ENCODE measurements at places on chromosomes 6 and 20.

DNA sequence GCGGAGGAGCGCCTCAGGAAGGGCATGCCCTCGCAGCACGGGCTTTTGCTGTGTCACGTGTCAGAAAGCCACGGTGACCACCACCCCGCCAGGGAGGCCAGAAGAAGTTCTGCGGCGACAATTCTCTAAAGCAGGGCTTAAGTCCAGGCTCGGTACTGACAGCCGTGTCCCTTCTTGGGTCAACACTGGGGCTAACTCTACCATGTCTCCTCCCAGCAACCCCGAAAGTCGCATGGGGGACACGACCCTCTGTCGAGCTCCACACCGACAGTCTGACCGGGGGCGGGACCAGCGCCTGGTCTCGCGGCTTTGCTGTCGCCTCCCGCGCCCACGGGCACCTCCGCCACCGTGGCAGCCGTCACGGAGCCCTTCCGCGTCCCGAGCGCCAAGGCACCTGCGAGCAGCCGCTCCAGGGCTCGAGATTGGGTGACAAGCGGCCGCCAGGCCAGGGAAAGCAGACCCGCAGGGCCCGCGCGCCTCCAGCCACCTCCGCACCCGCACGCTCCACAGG is 534 bp downstream of the NANP start:
- no peak for DNase-seq

DNA sequence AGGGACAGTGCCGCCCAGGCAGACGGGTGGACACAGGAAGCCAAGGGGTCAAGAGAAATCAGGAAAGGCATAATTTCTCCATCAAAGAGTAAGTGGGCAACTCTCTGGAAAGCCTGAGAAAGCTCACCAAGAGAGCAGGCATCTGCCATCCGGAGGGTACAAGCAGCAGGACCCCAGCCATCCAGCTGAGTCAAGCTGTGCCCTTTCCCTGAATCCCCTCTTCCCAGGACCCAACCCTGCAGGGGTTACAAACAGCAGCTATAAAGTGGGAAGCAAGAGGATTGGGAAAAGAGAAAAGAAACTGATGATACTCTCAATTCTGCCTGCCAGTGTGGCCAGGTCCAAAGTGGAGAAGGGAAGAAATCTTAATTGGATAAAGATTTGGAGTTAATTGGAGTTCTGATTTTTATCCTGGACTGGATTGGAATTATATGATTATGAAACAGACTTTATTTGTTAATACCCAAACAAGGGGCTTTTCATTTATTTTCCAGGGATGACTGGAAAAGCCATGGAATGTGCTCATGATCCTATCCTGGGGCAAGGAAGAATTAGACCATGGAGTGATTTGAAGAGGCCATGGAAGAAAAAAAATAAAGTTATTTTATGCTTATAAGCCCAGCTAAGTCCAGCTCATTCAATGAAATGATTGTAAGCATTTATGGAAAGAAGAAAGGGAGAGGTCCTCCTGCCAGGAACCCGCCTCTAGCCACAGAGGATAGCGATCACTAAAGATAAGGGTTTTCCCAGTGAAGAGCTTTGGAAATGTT is 34.9 kb downstream of the NHLRC1 start:
- DNase-seq, result no peak

GRCh38 chr6:158762787-158763433 is 56.3 kb downstream of the EZR start:
- no peak for DNase-seq

GRCh38 chr6:20746024-20746423 is 211.8 kb downstream of the CDKAL1 start:
- no peak for DNase-seq

DNA sequence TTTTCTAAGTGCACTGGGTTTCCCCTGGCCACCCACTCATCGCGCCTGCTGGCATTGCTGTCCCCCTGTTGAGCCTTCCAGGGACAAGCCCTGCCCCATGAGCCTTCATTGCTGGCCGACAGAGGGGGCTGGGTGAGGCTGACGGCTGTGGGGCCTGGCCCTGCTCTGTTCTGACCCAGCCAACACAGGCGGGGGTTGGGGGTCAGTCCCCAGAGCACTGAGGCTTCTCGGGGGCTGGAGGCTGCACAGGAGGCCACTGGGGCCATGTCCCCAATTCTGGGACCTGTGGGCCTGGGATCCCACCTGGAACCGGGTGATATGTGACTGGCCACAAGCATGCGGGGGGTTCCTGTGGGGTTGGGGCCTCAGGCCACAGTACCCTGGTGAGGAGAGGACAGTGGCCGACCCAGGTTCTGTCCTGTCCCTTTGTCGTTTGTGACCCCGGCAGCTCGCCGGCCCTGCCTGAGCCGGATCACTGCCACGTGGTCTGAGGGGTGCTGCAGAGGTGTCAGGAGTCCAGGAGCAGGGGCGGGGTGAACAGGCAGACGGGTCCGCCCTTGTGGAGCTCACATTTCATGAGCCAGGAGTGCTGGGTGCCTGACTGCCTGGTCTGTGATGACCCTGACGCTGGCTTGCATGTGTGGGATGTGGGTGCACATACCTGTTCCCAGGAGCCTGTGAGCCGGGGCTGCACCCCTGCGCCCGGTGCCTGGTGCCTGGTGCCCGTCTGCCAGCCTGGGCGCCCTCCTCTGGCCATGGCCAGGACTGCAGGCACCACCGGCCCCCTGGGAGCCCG is 2.1 kb upstream of the COL20A1 start:
- DNase-seq, result no peak

DNA sequence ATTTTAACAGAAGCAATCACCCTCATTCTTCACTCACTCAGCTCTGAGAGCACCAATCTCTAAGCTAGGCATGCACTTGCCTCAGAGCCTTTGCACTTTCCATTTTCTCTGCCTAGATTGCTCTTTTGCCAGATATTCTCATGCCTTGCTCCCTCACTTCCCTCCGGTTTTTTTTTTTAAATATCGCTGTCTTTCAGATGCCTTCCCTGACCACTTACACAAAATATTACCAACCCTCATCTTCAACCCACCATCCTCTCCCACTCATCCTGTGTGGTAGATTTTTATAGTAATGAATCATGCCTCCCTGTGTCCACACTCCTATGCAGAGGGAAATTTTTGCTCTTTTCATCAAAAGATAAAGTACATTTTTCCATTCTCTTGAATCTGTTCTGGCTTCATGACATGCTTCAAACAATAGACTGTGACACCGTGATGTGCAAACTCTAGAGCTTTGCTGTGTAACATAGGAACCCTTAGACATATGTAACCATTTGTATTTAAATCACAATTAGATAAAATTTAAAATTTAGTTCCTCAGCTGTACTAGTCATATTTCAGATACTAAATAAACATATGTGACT is 437.1 kb downstream of the UTRN start:
- DNase-seq, result no peak

DNA sequence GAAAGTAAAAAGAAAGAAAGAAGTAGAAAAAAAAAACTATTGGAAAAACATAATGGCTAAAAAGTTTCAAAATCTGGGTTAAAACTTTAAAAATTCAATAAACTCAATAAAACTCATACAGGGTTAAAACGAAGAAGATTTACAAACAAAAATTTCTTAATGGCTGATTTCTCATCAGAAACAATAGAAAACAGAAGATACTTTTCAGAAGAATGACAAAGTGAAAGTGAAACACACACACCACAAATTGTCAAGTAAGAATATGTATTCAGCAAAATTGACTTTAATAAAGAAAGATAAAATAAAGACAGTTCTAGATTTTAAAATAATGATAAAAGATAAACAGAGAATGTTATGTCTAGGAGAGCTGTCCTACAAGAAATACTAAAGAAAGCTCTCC is 618.9 kb upstream of the GJE1 start:
- no peak for DNase-seq

DNA sequence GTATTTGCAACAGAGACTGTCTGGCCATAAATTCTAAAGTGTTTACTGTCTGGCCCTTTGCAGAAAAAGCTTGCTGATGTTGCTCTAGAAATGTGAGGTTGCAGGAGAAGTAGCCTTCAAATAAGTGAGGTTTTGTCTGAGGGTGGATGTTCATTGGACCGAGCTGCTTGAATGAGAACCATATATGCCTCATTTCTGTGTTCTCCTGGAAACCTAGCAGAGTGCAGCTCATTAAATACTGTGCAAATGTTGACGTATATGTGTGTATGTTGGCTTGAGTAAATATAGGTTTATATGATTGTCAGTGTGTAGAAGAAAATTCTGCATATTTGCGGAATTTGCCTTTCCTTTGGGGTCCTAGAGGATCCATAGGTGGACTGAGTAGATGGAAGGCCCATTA is 39.0 kb downstream of the CHMP4B start:
- no peak for DNase-seq

GRCh38 chr20:15498926-15499325 is 1074.3 kb downstream of the KIF16B start:
- no peak for DNase-seq

GRCh38 chr20:51462566-51463276 is 79.8 kb downstream of the NFATC2 start:
- no peak for DNase-seq

DNA sequence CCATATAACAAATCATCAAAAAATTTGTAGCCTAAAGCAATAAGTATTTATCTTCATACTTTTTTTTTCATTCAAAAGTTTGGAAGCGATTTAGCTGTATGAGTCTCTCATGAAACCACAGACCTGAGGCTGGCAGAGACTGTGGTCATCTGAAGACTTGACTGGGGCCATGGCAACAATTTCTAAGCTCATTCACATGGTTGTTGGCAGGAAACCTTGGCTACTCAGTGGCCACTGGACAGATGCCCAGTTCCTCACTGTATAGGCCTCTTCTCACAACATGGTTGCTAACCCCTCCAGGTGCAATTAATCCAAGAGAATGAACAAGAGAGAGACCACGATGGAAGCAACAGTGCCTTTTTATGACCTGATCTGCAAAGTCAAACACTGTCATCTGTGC is 235.9 kb downstream of the BTBD3 start:
- no peak for DNase-seq

- DNase-seq, result no peak
Measured at GRCh38 chr20:8255945-8256632, 124.0 kb downstream of the PLCB1 start.

DNA sequence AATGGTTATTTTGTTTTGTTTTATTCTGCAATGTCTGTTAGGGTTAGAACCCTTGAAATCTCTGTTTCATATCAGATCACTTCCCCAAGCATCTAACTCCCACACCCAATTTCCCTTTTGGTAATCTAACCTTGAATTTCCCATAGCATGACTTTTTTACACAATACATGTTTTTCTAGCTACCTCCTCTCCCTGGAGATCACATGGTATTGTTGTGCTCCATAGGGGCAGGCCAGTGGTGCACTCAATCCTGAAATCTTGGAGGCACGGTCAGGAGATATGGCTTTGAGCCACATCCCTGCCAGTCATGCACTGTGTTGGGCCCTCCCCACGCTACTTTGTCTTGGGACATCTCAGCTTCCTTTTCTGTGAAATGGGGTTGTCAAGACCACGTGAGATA is 36.7 kb upstream of the NNAT start:
- no peak for DNase-seq

GRCh38 chr6:87558446-87558845 is 31.3 kb downstream of the RARS2 start:
- no peak for DNase-seq

DNA sequence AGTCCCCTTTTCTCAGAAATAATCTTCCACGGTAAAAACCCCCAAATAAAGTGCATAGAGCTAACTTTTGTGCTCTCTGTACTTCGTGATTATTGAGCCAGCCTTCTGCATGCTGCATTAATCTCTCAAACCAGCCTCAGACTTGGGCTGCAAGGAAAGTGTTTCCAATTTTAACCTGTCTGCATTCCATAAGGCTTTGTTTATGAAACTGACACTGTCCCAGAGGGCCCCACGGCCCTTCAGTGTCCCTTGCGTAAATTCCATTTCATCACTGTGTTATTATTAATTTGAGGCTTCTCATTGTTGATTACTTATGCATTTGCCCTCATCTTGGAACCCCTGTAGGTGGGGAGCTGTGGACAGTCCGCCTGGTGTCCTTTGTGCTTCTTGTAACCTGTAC is 15.6 kb upstream of the SNRPB2 start:
- no peak for DNase-seq

GRCh38 chr6:134821397-134821796 is 128.5 kb downstream of the ALDH8A1 start:
- DNase-seq, result no peak

DNA sequence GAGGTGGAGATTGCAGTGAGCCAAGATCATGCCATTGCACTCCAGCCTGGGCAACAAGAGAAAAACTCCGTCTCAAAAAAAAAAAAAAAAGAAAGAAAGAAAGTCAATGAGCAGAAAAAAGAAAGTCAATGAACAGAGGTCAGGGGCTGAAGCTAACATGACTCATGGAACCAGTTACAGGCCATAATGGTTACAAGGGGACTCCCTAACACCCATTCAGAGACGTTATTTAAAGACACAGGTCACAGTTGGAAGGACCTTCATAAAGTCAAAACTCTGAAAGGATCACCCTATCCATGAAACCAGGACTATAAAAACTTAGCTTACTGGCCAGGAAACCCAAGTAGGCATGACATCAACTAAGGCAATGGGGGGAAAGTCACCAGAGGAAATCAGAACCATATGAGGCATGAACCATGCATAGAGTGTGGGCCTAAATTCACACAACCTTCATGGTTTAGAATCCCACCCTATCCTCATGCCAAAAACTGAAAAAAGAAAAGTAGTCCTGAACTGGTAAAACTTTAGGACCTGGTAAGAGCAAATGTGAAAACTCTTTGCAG is 18.2 kb downstream of the FBXL4 start:
- DNase-seq, result no peak

DNA sequence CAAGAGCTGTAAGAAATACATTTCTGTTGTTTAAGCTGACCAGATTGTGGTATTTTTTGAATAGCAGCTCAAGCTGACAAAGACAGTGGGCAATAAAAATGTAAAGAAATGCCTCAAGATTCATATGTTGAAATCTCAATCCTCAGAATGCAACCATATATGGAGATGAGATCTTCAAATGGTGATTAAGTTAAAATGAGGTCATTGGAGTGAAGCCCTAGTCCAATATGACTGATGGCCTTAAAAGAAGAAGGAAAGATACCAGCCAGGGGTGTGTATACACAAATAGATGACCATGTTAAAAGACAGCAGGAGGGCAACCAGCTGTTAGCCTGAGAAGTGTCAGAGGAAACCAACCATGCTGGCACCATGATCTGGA is 7.1 kb upstream of the DDO start:
- DNase-seq, result no peak

GRCh38 chr6:136180704-136181511 is 69.2 kb downstream of the MTFR2 start:
- DNase-seq, result no peak

GRCh38 chr6:39279539-39279938 is 34.7 kb downstream of the KCNK17 start:
- no peak for DNase-seq

DNA sequence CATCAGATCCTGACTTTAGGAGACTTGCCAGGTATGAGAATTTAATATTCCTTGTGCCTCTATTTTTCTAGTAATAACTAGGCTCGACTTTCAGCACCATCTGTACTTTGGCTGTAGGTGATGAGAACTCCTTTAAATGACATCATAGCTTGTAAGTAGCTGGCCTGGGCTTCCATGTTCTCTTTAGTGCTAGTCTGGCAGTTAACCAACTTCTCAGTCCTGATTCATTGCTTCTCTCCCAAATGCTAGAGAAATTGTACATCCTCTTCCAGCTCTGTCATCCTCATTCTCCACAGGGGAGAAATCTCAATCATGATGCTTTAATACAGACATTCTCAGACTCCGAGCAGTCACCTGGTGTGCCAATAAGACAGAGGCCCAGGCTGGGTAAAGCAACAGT is 143.5 kb upstream of the MOCS1 start:
- no peak for DNase-seq
